ENCODE measurements at places on chromosomes 13 and 19.

DNA sequence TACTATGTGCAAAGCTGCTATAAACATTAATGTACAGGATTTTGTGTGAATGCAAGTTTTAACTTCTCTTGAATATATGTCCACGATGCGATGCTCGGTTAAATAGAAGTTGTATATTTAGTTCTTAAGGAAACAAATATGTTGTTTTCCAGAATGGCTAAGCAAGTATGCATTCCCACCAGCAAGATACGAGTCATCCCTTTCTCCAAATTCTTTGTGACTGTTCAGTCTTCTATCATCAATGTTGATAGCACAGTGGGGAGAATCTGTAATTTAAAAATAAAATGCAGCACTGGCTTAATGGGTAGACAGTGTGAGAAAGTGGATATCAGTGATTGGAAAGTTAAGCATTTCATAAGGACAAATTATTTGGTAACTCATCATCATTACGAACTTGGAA lies 1340.8 kb downstream of the PCDH9 start:
- no peak for DNase-seq

DNA sequence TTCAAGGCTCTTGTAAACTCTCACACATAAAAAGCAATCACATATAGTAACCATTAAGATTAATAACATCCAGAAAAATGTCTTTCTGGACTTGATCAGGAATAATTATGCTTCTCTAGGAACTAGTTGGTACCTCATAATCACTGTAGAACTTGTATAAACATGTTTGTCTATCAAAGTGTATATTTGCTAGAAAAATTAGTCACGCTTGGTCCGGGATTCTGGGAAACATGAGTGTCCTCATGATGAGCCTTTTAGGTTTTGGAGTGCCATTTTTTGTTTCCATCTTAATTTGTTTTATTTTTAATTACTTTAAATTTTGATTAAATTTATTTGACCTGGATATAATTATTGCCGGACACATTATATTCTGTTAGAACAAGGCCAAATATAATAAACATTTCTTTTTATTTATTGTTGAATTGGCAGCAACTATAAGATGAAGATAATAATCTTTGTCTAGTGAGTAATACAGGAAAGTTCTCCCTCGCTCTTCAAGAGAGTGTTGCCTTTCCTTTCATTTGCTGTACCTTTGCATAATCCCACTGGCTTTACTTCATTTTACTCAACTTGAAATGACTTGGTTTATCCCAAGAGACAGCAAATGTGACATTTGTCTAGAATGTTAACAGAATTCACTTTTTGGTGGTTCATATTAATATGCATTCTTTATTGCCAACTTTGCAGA lies 207.0 kb downstream of the NALCN start:
- no peak for DNase-seq

DNA sequence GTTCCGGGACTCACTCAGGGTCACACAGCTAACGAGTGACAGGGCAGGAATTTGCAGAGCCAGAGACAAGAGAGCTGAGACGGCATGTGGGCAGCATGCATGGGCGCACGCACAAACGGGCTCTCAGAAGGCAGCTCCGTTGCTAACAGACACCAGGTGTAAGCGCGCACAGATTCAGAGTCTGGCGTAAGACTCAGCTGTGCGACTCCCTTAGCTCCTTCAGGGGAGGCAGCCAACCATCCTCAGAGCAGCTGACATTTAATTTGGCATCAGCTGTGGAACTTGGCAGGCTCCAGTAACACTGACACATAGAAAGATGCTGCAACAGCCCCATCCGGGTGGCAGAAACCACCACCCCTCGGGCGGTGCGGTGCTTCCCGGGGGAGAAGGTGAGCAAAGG lies 7.5 kb upstream of the TM6SF2 start:
- DNase-seq: no peak

DNA sequence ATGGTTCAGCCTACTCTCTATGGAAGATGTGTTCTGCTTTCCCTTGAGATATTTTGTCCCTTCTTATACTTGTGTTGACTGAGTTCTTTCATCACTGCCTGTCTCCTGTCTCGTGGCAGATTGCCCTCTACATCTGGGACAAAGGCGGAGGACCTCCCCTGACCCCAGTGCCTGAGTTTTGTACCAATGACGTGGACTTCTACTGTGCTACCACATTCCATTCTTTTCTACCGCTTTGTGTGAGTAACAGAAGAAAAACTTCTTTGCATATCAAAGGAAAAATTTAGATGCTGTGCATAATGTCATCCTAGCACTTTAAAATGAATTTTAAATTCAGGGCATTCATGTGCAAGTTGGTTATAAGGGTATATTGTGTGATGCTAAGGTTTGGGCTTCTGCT lies 74.6 kb downstream of the B3GLCT start:
- no peak for DNase-seq

Measured in cardiac septum (tissue), 1 donor.